Cardiac atrium fibroblast (primary cell): ENCODE measurements at places on chromosomes 4 and X. TPM values are rescaled to one million over a fixed set of nuclear protein-coding genes. Genes with fewer than 3 reads are reported as not detected.

BMP3 gene
- total RNA-seq = not detected in 2 replicates

GASK1B gene
- 56.9 and 88.6 TPM in 2 replicates for total RNA-seq

ETDA gene
- total RNA-seq = not detected in 2 replicates

CYP2U1 gene
- 5.2 and 11.3 TPM in 2 replicates for total RNA-seq

TCEAL2 gene
- total RNA-seq = not detected in 2 replicates
